Brain microvascular endothelial cell (primary cell): ENCODE measurements at places on chromosomes 12 and 14.

DNA sequence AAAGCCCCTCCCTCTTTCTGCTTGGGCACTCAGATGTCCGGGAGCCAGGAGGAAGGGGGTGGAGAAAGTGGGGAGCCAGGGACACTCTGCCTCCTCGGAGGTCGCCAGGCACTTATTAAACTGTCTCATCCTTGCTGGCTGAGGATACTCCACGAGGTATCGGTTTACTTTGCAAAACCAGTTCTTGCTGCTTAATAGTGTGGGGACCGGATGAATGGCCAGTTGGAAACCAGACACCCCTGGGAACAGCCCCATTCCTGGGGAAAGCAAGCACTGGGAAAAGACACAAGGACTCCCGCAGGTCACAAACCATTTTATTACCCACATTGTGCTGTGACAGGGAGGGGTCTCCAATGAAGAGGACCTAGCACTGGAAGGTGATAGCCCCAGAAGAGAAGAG lies 34.2 kb downstream of the CCDC88C start:
- no peak for DNase-seq

GRCh38 chr14:33254861-33255395 lies 316.2 kb downstream of the NPAS3 start:
- DNase-seq, result no peak

DNA sequence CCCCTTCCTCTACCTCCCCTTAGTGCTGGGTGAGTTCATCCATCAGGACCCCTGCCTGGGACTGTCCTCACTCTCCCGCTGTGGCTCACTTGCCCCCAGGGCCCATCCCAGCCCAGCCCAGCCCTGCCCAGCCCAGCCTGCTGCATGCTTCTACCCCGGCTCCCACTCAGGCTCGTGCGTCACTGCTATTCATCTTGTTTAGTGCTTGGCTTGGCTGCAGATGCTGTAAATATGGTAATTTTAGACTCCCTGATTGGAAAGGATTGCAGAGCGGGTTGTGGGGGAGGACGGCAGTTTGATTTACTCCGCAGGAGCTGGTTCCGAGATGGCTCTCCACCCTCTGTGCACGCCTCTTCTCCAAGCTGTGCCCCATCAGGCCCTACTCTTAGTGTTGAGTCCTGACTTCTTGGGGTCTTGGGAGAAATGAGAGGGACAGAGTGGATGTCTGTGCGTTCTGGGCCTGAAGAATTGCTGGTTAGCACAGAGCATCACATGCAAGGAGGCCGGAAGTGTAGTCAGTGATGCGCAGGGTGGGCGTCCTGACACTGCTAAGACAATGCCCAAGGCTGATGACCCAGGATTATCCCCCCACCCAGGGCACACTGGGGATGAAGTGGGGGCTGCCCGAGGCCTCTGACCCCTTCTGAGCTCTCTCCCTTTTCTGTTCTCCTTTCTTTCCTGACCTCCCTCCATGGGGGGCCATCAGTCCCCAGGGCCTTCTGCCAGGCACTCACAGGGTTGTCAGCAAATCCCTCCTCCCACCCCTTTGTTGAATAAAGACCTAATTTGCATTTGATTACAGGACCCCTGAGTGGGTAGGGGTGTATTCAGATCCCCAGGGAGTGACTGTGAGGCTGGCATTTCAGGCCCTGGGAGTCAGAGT lies 244.4 kb downstream of the ZFP36L1 start:
- peak; percentile 95 for DNase-seq

DNA sequence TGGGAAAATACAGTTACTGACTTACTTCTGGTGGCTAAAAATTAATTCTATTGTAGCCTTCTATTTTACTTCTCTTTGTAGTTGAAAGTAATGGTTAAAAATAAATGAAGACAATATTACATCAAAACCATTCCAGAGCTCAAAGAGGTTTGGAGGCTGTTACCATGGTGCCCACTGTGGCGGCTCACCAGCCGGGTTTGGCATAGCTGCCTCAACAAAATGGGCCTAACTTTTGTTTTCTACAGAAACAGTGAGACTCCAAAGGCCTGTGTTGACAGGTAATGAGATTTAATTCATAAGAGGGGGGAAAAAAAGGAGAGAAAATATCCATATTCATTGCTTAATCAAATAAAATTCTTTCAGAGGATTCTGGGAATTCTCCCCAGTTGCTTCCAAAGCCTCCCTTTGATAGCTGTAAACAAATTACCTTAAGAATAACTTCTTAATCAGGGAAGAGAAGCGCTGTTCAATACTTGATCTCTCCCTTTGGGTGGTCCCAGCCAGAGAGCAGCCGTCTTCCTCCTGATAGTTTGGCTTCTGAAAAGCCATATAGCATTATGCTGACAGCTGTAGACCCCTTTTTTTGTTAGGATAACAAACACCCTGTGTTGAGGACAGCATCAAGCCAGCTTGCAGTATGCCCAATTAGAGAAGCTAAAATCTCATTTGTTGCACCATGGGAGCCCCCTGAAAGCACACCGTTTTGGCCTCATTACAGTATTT lies 266.8 kb downstream of the NEDD1 start:
- DNase-seq, result no peak

GRCh38 chr12:107891967-107892366 lies 117.5 kb downstream of the ASCL4 start:
- DNase-seq, result no peak
